ENCODE measurements at places on chromosomes 7 and 10.
A peak's percentile ranks its signal among the peaks of the same experiment; 100 is the strongest.

DNA sequence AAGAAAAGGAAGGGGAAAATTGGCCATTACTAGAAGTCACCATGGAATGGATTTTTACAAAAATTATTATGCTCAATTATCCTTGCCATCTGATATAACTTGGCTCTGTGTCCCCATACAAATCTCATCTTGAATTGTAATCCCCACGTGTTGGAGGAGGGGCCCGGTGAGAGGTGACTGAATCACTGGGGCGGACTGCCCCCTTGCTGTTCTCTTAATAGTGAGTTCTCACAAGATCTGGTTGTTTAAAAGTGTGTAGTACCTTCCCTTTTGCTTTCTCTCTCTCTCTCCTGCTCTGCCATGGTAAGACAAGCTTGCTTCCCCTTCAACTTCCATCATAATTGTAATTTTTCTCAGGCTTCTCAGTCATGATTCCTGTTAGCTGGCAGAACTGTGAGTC is 1023.6 kb downstream of the XPNPEP1 start:
- DNase-seq, result no peak

- DNase-seq, result no peak
Observed at GRCh38 chr10:22894714-22895113, 33.1 kb upstream of the ARMC3 start.

- DNase-seq, result no peak
Observed at GRCh38 chr7:99953649-99954048, 22.2 kb downstream of the AZGP1 start.

DNA sequence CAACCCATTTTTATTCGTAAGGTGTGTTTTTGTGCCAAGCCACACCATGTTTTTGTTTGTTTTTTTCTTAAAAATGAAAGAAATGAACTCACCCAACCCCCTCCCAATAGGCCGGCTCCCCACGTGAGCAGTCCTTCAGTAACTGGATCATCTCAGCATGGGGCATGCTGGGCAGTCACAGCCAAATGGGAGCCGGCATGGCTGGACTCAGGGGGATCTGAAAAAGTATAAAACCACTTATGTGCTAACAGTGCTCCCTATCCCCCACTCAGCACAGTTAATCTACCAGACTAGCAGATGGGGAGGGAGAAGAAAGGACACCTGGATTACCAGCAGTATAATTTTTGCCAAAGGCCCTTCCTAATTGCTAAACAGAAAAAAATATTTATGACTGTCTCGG is 39.3 kb downstream of the BAZ1B start:
- DNase-seq, result no peak

- DNase-seq, result no peak
Observed at GRCh38 chr7:12712236-12712635, 24.8 kb downstream of the ARL4A start.

DNA sequence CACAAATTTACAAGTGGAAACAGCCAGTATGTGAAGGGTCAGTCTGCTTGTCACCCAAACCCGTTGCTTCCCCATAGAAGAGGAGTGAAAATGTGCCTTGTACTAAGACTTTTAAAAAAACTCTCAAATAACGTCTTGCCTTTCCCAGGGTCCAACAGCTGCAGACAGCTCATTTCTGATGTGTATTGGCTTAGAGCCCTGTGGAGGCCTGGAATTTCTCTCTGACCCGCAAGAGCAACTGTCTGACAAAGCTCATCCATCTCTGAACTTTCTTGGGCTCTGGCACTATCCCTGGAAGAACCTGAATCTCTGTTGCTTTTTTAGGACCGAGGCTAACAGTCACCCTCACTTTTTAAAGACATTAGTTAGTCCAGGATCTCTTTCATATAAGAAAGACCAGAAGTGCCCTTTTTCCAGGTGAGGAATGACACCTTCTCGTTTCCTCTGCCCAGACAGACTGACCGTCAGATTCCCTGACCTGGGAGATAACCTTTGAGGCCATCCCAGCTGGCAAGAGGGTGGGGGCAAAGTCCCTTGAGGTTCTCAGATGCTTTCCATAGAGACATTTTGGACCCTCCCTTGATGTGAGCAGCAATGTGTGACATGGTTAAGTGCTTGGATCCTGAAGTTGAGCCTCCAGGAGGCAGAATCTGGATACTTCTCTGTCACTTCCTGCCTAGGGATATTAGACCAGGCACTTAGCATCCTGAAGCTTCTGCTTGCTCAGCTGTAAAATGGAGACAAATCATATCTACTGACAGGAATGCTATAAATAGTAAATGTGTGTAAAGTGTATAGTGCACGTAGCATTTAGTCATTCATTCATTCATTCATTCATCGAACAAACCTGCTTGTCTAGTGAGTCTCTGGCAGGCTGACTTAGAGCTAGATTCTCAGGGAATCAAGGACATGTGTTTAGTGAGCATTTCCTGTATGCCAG is 4.5 kb upstream of the NODAL start:
- DNase-seq, result no peak

DNA sequence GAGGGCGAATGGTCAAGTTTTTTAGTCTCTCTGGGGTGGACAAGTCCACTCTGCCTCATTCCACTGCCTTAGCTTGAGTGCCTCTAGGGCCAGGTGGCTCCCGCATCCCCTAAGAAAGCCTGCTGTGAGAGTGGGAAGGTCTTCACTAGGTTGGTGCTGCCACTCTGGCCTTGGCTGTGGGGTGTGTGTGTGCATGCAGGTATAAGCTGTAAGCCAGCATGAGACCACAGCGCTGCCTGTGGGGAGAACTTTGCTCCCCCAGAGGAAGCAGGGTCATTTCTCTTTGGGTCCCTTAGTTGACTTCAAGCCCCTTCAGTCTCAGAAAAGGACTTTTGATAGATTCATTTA is 25.5 kb upstream of the PCBD1 start:
- no peak for DNase-seq

GRCh38 chr10:91347529-91347928 is 62.6 kb upstream of the HECTD2 start:
- DNase-seq, result no peak

DNA sequence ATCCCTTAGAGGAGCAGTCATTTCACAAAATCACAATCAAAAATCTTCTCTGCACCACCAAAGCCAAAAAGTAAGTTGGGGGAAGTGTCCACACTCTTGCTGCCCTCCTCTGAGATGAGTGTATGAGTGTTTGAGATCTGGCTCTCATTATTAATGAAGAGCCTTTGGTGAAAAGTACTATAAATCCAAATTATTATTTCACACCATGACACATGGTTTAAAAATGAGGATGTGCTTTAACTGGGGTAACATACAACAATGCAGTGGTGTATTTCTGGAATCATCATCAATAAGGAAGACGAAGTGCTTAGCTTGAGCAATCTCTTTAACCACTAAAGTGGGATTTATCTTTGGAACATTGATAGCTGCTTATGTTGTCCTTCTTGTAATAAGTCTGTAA is 114.2 kb upstream of the ADAM12 start:
- DNase-seq, result no peak

GRCh38 chr10:24616536-24616935 is 107.2 kb downstream of the ARHGAP21 start:
- no peak for DNase-seq

DNA sequence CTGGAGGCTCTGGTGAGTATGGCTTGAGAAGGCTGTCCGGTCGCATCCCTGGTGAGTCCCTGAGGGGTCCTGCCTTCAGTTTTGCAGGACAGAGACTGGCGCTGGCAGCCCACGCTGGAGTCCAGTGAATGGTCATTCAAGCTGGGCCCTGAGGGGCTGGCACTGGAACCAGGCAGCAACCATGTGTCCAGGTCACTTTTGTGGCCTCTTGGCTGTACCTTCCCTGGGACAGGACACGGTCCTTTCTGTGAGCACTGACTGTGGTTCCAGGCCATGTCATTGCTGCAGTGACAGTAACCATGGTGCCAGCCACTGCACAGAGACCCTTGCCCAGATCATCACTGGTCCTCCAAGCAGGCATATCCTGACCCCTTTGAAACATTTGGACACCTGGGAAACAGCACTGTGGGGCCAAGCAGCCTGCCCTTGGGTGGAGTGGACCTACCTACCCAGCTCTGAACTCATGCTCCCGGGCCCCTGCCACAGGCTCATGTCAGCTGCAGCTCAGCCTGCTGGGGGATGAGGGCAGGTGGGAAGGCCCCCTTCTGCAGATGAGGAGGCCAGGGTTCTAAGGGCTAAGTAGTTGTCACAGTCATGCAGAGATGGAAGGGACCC is 72.1 kb downstream of the ADCY1 start:
- DNase-seq, result no peak

GRCh38 chr10:62653254-62653653 is 151.3 kb upstream of the ADO start:
- DNase-seq, result peak; percentile 82

- no peak for DNase-seq
Observed at GRCh38 chr7:155885167-155886155, 73.2 kb upstream of the SHH start.

DNA sequence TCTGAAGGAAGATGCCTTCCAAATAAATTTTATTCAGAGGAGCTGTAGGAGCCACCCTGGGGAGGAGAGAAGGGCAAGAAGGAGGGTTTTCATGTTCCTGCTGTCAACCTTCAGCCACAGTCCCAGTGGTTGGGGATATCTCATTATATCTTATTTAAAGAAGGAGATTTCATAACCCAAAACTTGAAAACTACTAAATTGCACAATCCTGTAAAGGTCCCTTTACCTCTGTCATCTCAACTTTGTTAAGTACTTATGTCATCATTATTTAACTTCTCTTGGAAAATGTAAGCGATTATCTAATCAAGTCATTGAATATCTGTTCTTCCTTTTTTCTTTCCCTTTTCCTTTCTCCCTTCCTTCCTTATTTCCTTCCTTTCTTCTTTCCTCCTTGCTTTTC is 794.5 kb upstream of the IGFBP3 start:
- no peak for DNase-seq

- no peak for DNase-seq
Observed at GRCh38 chr10:18829259-18829658, 170.0 kb downstream of the ARL5B start.

DNA sequence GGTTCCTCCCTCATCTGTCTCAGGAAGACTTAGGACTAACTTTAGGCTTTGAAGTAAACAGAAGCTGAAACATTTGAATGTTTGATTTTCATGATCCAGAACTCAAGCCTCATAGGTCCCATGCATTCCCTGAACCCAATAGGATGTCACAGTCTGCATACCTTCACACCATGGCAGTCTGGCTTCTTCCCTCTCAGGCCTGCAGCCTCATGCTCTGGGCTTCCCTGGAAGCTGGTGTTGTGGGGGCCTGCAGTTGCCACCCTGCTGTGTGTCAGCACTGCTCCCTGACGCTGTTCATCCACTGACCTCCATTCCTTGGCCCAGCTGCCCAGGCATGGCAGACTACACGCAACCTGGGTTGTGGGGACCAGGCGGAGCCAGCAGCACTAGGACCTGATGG is 267.5 kb upstream of the KAT6B start:
- no peak for DNase-seq

GRCh38 chr7:9217204-9217603 is 783.8 kb downstream of the NXPH1 start:
- no peak for DNase-seq

GRCh38 chr10:119263951-119264617 is 56.7 kb downstream of the GRK5 start:
- no peak for DNase-seq

GRCh38 chr10:46092524-46093081 is 46.5 kb upstream of the MSMB start:
- no peak for DNase-seq

- no peak for DNase-seq
Observed at GRCh38 chr10:35554461-35555056, 50.6 kb upstream of the GJD4 start.

DNA sequence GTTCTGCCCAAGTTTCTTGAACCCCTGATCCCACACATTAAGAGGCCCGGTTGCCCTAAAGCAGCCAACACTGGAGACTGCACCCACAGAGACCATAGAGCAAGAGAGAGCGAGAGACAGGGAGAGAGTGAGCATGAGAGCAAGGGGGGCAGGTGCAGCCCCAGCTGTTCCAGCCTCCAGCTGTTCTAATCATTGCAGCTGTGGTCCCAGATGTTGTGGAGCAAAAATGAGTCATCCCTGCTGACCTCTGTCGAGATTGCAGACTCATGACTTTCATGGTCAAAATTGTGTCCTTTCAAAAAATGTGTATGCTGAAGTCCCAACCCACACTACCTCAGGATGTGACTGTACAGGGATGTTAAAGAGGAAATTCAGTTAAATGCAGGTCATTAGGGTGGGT is 143.9 kb upstream of the FRMD4A start:
- no peak for DNase-seq

DNA sequence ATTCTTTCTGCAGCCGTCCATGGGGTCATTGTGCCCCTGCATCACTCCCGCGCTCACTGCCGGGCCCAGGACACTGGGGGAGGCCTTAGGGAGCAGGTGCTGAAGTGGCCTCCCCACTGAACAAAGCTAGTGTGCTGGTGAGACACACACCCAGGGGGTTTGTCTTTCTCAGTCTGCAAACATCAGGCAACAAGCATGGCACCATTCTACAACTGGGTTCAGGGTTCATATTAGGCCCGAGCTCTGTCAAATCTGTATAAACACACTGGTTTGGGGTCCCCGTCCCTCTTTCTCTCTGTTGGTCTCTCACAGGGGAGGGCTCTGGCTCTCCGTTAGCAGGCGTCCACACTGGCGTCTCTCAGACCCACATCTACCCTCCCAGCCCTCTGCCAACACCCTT is 11.1 kb upstream of the PPP2R2D start:
- DNase-seq, result no peak

DNA sequence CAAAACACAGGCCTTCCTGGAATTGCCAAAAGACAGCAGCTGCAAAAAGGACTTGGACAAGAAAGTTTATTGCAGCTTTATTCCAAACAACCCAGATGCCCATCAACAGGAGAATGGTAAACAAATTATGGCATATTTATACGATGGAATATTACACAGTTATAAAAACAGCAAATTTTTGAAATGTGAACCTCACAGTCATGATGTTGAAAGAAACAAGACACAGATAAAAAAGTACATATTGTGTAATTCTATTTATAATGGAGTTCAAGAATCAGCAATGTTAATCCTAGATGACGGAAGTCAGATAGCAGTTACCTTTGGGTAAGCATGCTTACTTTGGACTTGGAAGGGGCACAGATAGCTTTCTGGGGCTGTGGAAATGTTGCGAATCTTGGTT is 44.4 kb downstream of the SYPL1 start:
- DNase-seq, result no peak
